ENCODE measurements at places on chromosomes 5 and 9.
A peak's percentile ranks its signal among the peaks of the same experiment; 100 is the strongest.

DNA sequence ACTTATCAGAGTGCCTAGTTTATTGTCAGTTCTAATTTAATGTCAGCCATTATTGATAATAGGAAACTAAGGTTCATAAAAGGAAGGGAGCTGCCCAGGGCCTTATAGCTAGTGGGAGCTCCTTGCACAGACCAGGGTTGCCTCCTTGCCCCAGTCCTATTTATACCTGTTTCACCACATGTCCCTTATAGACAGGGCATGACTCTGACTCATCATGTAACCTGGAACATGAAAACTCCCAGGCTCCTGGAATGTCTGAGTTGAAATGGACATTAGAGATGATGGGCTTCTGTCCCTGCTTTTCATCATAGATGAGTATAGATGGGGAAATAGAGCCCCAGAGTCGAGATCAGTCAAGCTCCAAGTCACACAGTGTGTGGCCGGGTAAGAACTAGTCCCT lies 21.1 kb downstream of the FAT2 start:
- DNase-seq = no peak

- DNase-seq = no peak
Measured at GRCh38 chr5:584216-584615, 27.9 kb upstream of the CEP72 start.

DNA sequence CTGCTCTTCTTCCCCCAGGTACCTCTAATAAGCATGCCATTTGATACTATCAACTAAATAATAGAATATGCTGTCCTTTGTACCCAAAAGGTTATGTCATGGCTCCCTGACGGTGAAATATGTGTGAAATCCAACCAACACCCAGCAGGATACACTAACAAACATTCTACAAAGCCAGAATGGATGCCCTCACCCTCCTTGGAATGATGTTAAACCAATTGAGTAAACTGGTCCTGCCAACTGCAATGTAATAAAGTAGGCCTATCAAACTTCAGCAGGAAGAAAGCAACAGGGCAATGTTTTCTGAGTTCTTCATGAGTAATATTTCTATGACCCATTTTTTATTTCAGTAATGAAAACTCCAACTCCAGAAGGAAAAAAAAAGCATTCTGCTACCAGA lies 24.9 kb downstream of the RGMB start:
- no peak for DNase-seq

DNA sequence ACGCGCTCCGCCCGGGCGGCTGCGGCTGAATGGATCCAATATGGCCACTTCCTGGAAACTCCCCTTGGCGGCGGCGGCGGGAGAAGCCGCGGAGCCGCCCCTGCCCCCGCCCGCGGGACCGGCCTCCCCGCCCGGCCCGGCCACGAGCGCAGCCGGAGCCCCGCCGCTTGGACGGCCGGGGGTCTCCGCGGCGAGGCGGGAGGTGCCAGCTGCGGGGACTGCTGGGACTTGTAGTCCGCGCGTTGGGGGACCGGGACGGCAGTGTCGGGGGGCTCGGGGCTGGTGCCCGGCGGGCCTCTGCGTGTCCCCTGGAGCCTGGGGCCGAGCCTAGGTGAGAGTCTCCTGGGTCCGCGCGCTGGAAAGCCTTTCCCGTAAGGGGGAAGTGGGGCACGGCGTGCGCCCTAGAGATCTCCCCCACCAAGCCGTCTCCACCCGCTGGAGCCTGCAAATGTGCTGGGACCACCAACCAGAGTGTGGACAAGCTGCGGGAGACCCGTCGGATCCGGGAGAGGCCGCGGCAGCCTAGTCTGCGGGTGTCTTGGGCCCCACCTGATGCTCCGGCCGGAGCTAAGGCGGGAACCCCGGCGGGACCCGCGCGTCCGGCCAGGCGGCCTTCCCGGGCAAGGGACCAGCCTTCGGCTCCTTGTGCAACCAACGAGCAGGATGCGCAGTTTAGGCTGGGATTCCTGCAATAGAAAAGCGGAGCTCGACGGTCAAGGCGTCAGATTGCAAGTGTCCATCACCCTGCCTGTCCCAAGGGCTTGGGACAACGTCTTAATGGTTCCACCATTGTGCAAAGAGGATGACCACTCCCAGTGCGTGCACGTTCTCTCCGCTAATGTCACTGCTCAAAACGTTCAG lies at the start of gene SEPTIN8:
Gene SEPTIN8, minus strand, starts transcription at position 31 of the 861 bp plus-strand sequence. CDS start 102 bp downstream, outside the sequence.
- peak; percentile 22 for DNase-seq

DNA sequence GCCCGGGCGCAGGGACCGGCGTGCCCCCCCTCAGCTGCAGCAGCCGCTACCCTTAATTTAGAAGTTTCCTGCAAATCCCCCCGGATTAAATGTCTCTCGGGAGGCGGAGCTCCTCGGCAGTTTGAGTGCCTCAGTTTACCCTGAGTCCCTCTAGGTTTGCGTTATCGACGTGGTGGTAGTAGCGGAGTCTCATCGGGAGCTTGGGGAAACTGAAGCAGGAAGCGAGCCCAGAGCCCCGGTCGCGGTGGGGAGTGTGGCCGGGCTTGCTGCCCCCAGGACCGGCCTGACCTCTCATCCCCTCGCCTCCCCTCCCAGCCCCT lies 529 bp upstream of the TPM2 start:
- DNase-seq = no peak

- DNase-seq = no peak
Measured at GRCh38 chr5:113047733-113048652, 71.4 kb downstream of the DCP2 start.

DNA sequence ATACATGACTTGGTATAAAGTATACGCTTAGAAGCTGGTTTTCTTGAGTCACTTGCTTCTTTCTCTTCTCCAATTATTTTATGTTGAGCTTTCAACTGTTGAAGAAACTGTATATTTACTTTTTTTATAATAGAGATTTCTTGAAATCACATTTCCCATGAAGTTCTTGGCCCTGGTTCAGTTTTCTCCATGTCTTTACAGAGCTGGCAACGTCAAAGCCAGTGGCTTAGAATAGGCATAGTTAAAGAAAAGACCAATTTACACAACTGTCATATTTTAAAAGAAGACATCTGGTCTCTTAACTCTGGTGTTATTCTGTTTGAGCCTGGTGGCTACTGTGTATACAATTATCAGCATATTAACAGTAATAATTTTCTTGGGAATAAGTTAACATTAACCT lies 1249.3 kb downstream of the CDH12 start:
- no peak for DNase-seq

GRCh38 chr9:126347093-126347492 lies 20.5 kb downstream of the MVB12B start:
- DNase-seq = no peak

- DNase-seq = peak; percentile 30
Measured at GRCh38 chr5:176837707-176838115, 27.4 kb downstream of the UNC5A start.

- no peak for DNase-seq
Measured at GRCh38 chr5:74499256-74500050, 141.1 kb downstream of the ENC1 start.

GRCh38 chr5:1429066-1429465 lies 16.2 kb downstream of the SLC6A3 start:
- DNase-seq = no peak
